ENCODE measurements at places on chromosomes 6 and 20.

DNA sequence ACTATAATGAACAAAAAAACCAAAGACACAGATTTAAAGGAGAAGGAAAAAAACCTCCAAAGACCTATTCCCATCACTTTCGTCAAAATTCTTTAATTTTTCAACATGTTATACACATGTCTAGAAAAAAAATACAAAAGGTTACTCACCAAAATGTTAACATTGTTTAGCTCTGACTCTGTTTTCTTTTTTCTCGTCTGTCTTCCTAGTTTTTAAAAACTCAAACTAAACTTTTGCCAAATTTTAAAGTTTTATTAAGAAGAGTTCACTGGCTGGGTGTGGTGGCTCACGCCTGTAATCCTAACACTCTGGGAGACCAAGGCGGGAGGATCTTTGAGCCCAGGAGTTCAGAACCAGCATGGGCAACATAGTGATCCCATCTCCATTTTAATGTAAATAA lies 10.8 kb downstream of the MCUR1 start:
- DNase-seq, result no peak

- DNase-seq, result no peak
Measured at GRCh38 chr6:14912226-14912625, 333.6 kb upstream of the JARID2 start.

DNA sequence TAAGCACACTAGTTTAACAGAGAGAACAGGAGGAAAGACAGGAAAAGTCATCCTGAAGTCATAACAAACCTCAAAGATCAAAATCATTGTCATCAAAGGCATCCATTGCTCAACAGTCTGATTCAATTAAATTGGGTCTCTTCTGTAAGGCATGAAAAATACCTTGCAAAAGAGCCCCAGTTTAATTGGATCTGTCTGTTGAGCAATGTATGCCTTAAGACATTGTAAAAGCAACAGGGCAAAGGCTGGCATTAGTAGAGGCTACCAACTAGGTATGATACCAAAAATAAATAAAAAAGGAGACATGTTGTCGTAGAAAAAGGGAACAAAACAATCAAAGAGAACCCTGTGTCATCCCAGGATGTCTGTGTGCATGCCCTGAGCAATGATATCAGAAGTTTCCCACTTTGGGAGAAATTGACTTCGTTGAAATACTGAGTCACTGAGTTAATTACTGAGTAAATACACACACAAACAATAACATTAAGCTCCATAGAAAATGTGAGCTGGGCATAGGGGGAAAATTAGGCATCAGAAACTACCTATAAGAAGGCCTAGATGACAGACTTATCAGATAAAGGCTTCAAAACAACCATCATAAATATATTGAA lies 1013.8 kb upstream of the CITED2 start:
- DNase-seq, result no peak

DNA sequence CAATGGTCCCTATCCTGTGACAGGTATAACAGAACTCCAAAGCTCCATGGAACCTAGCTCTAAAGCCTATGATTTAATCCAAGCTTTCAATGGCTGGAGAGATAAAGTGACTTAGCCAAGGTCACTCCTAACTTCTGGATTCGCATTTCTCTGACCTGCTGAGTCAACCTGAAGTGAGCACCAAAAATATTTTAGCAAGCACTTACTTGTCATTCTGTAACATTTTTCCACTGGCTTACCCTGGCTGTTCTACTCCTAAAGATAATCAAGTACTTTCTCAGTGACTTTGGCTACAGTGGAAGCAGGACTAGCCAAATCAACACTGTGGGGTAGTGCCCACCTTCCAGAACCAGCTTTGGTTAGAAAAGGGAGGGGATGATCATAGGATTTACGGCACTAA lies 188.3 kb downstream of the OGFRL1 start:
- no peak for DNase-seq

- no peak for DNase-seq
Measured at GRCh38 chr6:129777371-129777770, 67.4 kb upstream of the ARHGAP18 start.

DNA sequence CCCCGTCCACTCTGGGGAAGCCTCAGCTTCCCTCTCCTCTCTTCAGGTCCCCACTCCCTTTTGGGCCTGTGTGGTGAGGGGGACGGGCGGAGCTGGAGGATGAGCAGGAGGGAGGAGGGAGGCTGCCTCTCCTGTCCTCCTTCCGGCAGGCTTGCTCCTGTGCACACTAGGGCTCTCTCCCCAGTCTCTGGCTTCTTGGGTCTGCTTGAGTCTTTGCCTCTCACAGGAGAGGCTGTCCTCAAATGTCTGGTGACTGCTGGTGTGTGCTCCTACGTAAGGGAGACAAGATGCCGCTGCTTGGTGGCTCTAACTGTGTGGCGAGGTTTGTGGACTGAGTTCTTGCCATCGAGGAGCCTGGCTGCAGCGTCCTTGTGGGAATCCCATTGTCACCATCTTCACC lies 8.8 kb upstream of the SMOC2 start:
- no peak for DNase-seq

- no peak for DNase-seq
Measured at GRCh38 chr6:19408331-19408730, 428.8 kb upstream of the ID4 start.

- DNase-seq, result no peak
Measured at GRCh38 chr6:166750108-166750793, 123.2 kb upstream of the RPS6KA2 start.

DNA sequence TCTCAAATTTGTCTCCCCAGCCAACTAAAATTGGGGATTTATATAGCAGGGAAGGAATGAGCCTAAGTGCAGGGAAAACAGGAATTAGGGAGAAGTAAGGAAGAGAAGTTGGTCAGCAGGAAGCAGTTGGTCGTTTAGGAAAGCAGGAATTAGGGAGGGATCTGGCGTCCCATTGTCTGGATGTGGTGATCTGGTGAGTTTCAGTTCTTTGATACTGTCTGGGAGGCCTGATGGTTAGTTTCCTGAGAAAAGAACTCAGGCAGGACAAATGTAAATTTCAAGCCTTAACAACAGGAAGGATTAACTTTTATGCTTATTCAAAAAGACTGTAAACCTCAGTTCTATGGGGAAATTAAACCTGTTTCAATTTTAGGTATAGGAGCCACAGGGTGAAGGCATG lies 116.2 kb upstream of the PRL start:
- no peak for DNase-seq

All from CD4-positive, alpha-beta T cell treated with Interleukin-6 at 100 ng/mL for 8 hours (primary cell).